ENCODE measurements at places on chromosomes 2 and 18. TPM values are rescaled to one million over a fixed set of nuclear protein-coding genes. Genes with fewer than 3 reads are reported as not detected.

- no peak for DNase-seq
These were observed 107.2 kb upstream of the CDH2 start for GRCh38 chr18:28284132-28284531.

Gene MYCN
- 0.62 TPM for total RNA-seq

DNA sequence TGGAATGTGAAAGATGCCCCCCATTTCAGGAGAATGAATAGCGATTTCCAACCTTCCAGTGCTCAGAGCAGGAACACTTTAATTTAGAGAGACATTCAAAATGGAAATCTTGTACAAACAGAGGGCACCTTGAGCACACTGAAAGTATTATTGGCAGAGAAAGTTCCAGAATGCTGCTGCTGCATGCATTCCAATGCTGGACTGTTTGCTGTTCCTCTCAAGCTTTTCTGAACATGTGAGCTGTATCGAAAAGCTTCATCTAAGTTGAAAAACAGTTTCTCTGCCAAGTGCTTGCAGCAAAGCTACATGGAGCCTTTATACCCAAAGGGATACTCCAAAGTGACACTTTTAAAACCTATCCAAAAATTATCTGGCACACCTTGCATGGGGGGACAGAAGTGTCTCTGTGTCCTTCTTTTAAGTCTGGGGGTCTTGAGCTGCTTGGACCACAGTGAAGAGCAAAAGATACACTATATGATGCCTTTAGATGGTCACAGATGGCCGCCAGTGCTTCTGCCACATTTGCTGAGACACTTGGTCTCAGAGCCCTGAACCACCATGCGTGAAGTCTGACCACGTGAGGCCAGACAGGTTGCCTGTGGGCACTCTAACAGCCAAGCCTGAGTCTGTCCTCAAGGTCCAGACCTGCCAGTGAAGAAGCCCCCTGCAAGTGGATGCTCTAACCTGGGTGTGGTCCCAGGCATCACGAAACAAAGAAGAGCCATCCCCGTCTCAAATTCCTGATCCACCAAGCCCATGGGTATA is 18.8 kb downstream of the UXS1 start:
- DNase-seq = no peak

GRCh38 chr2:2919026-2919425 is 458.6 kb downstream of the EIPR1 start:
- no peak for DNase-seq

Gene TUBA3E
- 96.4 TPM for total RNA-seq

Gene NPC1
- total RNA-seq = 18.6 TPM

DNA sequence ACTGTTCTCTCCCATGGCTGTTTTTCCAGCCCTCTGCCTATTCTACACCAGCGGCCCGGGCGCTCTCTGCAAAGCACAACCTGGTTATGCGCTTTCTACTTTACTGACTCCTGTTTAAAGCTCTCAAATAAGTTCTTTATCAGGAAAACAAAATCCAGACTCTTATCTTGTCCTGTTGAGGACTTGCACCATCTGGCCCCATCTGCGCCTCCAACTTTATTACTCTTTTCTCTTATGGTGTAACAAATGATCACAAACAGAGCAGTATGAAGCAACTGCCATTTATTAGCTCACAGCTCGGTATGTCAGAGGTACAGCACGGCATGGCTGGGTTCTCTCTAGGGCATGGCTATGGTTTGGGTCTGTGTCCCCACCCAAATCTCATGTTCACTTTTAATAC is 236.5 kb upstream of the NT5C1B start:
- no peak for DNase-seq

DNA sequence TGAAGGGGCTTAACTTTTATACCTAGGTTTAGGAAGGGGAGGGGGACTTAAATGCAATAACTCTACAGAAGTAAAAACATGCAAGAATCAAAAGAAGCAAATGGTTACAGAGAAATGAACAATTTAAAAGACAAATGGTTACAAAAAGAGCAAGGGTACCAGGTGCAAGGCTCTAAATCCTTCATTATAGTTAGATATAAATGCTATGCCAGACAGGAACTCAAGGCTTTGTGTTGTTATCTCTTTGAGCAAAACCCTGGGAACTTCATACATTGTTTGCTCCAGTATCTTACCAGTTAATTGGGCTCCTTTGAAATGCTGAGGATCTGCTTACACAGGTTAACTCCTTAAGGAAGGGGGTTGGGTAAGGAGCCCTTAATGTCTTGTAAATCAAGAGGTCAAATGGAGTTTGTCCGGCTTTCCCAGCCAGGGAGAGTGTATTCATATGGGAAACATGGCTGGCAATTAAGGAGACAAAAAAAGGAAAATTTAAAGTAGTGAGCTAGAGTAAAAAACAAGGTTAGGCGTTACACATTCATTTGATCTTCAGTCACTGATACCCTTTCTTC is 347.5 kb downstream of the CELF4 start:
- DNase-seq = no peak

- DNase-seq = no peak
These were observed 445.8 kb upstream of the ACVR2A start for GRCh38 chr2:147398996-147399395.

DNA sequence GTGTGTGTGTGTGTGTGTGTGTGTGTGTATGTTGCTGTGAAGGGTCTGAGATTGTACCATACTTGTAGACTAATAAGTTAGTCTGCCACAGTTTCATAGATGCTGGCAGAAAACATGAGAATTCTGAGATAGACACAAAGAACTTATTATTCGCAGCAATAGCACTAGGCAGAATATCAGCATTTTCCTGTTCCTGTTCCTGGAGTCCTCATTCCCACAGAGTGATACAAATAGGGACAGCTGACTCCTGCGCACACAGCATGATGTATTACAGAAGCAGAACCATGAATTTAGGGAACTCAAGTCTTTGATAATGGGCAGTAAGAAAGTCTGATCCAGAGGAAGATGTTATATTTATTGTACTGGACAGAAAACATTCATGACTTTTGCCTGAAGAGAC is 1466.3 kb downstream of the DPP10 start:
- no peak for DNase-seq

GRCh38 chr2:153536115-153536514 is 57.6 kb upstream of the RPRM start:
- DNase-seq = no peak

DNA sequence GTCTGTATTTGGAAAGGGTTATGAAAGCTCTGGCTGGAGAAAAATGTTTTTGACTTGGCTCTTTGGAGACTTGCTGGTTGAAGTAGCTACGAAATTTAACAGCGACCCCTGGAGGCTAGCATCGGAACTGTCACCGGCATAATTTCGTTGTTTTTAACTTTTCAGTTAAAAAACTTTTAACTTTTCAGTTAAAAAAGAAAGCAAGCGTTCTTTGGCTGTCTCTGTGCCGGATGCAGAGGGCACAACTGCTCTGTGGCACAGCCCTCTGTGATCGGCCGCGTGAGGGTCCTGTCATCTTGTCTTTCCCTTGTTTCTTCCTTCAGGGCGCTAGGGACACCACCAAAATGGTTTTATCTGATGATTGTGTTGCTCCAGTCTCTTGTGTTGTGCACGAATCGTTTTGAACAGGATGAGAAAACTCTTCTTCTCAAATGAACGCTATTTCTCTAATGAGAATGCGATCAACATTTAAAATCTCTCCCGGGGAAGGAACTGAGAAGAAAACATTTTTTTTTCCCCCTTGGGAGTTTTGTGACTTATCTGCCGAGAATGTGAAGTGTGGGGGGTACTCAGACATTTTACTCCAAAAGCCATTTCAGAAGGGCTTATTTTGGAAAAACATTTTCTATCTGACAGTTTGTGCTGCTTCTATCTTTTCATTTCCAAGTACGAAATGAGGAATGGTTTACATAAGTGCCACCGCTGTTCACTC is 57.1 kb downstream of the ADCYAP1 start:
- no peak for DNase-seq
